GM20000 (cell line): ENCODE measurements at places on chromosomes 2 and 18.
A peak's percentile ranks its signal among the peaks of the same experiment; 100 is the strongest.

GRCh38 chr18:61993831-61994230 is 101.0 kb upstream of the RNF152 start:
- DNase-seq, result no peak

- DNase-seq, result no peak
Measured at GRCh38 chr2:67581751-67582150, 184.6 kb downstream of the ETAA1 start.

DNA sequence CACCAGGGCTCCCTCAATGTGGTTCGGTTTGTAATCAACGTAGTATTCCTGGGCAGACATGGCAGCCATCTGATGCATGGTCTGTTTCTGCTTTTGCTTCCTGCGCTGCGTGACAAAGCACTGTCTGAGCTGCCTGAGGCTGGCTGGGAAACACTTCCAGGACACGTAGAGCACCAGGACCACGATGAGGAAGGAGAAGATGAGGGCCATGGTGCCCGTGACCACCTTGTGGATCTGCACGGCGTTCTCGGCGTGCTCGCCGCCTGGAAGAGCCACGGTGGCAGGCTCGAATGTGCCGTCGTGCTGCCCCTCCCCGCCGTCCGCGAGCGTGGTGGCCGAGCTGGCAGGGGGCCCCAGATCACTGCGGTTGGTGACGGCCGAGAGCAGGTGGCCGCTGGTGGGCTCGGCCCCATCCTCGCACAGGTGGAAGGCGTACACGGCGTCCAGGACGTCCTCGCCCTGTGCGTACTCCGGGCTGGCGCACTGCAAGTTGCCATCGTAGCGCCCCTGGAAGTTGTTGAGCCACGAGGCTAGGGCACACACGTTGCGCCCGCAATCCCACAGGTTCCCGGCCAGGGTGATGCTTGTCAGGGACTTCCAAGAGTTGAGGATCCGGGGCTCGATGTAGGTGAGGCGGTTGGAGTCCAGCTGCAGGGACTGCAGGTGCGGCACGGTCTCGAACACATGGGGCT is 2.1 kb downstream of the LRRTM1 start:
- DNase-seq, result no peak

GRCh38 chr2:8574196-8575037 is 107.4 kb upstream of the ID2 start:
- peak; percentile 72 for DNase-seq

GRCh38 chr18:47248604-47249313 is 2.7 kb downstream of the SKOR2 start:
- DNase-seq, result no peak

- no peak for DNase-seq
Measured at GRCh38 chr2:239383036-239383758, 17.6 kb downstream of the HDAC4 start.

- no peak for DNase-seq
Measured at GRCh38 chr2:72142570-72143440, 4.9 kb downstream of the CYP26B1 start.

DNA sequence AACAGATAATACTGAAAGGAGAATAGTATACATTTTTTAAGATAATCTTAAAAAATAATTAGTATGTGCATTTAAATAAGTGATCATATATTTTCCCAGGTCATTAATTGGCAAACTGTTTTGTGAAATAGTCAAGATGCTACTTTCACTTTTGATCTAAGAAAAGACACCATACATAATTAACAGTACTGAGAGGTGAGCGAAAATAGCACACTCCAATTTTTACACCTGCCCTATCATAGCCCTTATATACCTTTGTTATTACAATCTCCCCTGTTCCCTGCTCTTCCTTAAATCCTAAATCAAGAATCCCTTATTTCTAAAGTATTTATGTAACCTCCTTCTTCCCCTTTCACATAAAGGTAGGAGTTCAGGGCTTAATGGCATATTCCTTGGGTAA is 500.1 kb upstream of the LRATD1 start:
- DNase-seq, result no peak

GRCh38 chr2:182391443-182391842 is 35.4 kb downstream of the PDE1A start:
- DNase-seq, result no peak

GRCh38 chr2:179059026-179059700 is 9.2 kb upstream of the CCDC141 start:
- peak; percentile 17 for DNase-seq

DNA sequence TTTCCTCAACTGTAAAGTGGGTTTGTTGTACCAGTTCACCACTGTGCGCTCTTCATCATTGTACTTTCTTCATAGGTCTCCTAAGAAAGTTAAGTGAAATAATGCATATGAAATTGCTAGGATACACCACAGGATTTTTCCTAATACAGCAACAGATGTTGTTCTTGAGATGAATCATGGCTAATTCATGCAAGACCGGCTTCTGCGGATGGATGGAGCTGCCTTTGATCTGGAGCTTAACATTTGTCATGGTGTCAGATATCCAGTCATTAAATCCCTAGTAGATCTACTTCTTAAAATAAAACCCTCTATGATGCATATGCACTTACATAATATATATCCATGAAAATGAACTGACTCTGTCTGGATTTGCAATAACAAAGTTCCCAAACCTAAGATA is 114.1 kb downstream of the COL6A3 start:
- no peak for DNase-seq

GRCh38 chr18:72985686-72986085 is 117.9 kb upstream of the NETO1 start:
- no peak for DNase-seq

GRCh38 chr2:27622921-27623384 is 5.9 kb downstream of the CCDC121 start:
- no peak for DNase-seq

GRCh38 chr2:241509155-241509784 is 886 bp upstream of the STK25 start:
- DNase-seq, result no peak

DNA sequence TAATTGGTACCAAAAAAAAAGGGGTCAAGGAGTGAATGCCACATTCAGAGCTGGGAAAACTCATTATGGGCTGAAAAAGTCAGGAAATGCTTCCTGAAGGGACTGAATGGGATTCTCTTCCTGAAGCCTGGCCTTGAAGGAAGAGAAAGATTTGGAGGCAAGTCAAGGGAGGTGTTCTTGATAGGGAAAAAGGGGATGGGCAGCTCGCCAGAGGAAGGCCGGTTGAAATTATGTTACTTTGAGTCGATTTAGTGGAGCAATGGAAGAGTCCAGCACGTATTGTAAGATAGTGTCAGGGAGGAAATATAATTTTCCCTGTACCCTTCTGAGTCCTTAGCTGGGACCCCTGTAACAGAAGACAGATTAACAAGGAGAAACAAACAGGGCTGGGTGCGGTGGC is 115.3 kb upstream of the STPG4 start:
- no peak for DNase-seq

GRCh38 chr2:241813644-241814392 is 4.8 kb downstream of the NEU4 start:
- peak; percentile 58 for DNase-seq

- no peak for DNase-seq
Measured at GRCh38 chr2:136162438-136162837, 44.5 kb upstream of the CXCR4 start.

DNA sequence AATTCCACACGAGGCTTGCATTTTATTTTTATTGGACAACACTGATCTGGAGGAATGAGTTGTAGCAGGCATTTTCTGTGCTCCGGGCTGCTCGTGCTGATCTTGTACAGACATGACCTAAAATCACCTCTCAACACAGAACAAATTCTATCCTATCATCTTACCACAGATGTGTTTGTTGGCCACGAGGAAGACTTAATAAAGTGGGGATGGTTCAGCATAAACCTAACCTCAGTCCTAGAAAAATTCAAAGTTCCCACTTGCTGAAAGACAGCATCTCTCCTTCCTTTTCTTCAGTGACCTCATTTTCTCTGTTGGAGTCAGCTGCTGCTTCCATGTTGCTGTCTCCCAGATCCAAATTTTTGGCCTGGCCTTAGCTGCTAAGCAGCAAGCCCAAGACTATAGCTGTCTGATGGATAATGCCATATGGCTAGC is 45.3 kb downstream of the RBKS start:
- no peak for DNase-seq

DNA sequence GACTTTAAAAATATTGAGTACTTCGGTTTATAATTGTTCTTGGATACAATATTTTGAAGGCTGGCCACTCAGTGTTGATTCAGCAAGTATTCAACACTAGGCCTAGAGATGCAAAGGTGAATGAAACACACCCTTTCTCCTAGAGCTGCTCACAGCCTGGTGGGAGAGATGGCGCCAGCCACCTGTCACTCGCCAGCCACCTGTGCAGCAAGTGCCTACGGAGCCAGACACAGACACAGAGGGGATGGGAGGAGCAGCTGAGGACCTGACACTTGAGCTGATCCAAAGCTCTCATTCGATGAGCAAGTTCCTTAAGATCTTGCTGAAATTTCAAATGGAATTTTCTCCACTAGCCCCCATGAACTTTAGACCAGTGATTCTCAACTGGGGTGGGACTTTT is 151.1 kb upstream of the RIOK3 start:
- DNase-seq, result no peak

DNA sequence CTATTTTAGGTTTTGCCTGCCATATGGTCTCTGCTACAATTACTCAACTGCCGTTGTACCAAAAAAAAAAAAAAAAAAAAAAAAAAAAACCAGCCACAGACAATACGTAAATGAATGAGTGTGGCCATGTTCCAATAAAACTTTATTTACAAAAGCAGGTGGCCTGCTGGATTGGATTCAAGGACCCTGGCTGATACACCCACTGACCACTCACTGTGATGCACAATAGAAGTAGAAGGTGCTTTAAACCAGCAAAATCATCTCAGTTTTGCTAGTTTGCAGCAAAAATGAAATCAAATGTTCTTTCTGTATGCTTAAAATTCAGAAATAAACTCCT is 137.4 kb downstream of the AKAIN1 start:
- no peak for DNase-seq

DNA sequence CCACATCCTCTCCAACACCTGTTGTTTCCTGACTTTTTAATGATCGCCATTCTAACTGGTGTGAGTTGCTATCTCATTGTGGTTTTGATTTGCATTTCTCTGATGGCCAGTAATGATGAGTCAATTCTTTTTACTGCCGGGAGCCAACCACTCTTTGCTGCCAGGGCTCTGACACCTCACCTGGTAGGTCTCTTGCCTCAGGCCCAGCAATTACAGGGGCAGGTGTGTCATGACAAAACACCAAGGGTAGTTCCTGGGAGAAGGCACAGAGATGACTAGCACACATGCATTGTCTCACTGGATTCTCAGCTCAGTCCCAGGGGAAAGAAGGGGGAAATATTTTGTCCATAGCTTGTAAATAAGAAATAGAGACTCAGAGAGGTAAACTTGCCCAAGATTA is 122.3 kb downstream of the CHST9 start:
- no peak for DNase-seq

DNA sequence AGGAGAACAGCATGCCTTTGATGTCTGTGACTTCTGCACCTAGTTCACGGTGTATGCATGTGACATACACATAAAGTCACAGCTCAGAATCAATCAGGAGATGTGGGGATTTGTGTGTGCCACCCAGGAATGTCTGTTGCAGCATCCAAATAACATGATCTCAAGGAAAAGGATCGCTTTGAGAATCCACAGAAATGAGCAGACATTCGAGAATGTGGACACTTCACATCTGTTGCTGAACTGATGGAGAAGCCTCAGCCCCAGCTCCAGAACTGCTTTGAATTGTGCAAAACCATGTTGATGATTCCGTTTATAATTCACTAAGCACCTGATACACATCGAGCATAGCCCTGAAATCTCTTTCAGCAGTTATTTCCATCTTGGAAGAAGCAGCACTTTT is 208.6 kb downstream of the CMPK2 start:
- no peak for DNase-seq

DNA sequence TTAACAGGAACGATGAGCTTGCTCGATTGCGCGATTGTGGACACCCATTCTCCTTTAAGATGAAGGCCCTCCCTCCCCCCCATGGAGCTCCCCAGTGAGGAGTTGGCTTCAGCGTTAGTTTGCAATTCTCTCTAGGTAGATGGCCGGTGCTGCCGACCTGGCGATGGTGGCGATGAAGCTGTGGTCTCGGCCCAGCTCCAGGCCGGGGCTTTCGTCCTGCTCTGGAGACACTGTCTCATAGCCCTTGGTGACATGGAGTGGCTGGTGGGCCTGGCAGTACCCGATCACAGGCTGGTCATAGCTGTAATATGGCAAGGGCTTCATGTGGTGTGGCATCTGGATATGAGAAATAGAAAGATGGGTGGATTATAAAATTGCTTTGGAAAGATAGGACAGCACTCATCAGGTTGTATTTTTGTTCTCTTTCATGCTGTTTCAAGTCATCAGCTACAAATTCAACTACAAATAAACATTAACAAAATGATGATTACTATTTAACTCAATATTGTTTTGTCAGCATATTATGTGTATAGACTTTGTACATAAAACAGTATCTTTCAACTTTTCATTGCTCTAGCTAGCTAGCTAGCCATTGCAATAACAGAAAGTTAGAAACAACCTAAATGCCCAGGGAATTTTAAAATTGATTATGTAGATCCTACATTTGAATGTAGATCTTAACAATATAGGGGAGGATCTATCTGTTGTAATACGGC is 773.4 kb downstream of the LRRTM4 start:
- DNase-seq, result no peak

GRCh38 chr2:224780106-224780505 is 63.9 kb upstream of the CCDC195 start:
- no peak for DNase-seq

GRCh38 chr2:144498277-144498676 is 21.6 kb downstream of the ZEB2 start:
- no peak for DNase-seq

DNA sequence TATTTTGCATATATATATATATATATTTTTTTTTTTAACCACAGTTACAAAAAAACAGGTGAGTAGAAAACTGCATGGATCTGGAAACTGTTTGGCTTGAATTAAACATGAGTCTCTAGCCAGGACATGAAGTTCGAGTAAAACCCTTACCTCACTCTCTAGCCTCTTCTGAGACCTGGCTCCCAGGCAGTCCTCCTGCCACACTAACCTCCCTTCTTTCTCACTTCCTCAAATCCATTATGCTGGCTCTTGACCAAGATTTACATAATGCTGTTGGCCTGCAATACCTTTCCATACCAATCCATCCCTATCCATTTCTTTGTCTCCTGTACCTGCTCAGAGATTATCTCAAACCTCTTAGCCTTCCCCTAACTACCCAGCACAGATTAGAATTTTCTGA is 34.0 kb downstream of the PIGN start:
- DNase-seq, result peak; percentile 3

- DNase-seq, result no peak
Measured at GRCh38 chr2:33510586-33510968, 34.1 kb downstream of the RASGRP3 start.

- no peak for DNase-seq
Measured at GRCh38 chr2:240205348-240205747, 64.9 kb upstream of the OTOS start.

GRCh38 chr18:7413906-7414305 is 153.2 kb upstream of the PTPRM start:
- no peak for DNase-seq

GRCh38 chr2:235674146-235674545 is 180.3 kb downstream of the AGAP1 start:
- DNase-seq, result no peak

GRCh38 chr2:86372641-86373502 is 35.4 kb upstream of the REEP1 start:
- DNase-seq, result no peak
